ENCODE measurements at places on chromosomes 12 and 14.

GRCh38 chr12:112218150-112218549 is 92.8 kb downstream of the TRAFD1 start:
- no peak for DNase-seq

GRCh38 chr12:52224151-52224550 is 8.9 kb upstream of the KRT7 start:
- DNase-seq = no peak

- no peak for DNase-seq
Observed at GRCh38 chr14:53885136-53885640, 71.4 kb downstream of the BMP4 start.

GRCh38 chr12:104608998-104609397 is 152.2 kb downstream of the CHST11 start:
- no peak for DNase-seq

GRCh38 chr14:99327458-99328250 is 55.7 kb upstream of the BCL11B start:
- no peak for DNase-seq

DNA sequence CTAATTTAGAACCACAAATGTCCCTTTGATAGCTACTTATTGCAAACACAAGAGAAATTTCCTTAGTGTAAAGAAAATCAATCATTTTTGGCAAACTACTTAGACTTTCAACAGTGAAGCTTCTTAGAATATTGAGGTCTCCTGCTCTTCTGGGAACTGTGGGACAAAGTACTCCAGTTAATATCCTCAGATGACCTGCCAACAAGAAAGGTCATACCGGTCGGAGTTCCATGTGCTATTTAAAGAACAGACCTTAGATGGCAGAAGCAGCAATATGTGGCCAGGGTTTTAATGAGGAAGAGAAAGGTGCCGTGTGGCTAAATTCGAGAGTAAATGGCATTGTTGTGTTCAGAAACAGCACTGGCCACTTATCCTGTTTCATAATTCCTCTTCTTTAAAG is 114.7 kb upstream of the AMIGO2 start:
- DNase-seq = no peak

DNA sequence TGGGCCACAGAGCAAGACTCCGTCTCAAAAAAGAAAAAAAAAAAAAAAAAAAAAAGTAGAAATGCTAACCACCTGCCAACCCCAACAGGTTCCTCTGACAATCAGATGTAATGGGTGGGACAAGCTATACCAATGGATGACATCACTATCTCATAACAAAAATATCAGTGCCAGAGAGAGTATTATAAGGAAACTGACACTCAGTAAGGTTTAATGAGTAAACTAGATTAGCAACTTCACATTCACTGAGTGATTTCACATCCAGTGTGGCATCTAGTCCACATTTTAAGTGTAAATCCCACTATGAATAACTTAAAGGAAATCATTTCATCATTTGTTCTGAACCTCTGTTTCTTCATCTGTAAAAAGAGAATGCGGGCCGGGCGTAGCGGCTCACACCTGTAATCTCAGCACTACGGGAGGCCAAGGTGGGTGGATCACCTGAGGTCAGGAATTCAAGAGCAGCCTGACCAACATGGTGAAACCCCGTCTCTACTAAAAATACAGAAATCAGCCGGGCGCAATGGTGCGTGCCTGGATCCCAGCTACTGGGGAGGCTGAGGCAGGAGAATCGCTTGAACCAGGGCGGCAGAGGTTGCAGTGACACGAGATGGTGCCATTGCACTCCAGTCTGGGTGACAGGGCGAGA is 1.8 kb downstream of the SART3 start:
- no peak for DNase-seq

GRCh38 chr12:118190266-118190665 is 54.3 kb downstream of the PEBP1 start:
- no peak for DNase-seq
